ENCODE measurements at places on chromosomes 5 and 9.

GRCh38 chr5:177438468-177438867 is 8.1 kb upstream of the PRR7 start:
- DNase-seq: no peak

DNA sequence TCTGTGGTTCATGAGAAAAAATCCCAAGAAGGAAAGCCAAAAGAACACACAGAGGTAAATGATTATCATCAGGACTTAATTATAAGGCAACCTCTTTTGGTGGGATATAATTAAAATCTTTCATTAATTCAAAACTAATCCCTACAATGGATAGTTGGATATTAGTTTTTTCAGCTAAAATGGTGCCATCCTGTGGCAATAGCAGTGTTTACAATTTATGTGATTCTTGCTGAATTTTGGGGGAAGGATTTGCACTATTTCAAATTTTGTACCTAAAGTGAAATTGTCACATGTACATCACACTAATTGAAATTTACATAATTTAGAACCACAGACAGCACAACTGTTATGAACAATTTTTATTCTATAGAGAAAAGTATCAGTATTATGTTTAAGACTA is 67.0 kb downstream of the CAST start:
- no peak for DNase-seq

- no peak for DNase-seq
These were observed 803.8 kb upstream of the ZNF608 start for GRCh38 chr5:125550274-125550673.

DNA sequence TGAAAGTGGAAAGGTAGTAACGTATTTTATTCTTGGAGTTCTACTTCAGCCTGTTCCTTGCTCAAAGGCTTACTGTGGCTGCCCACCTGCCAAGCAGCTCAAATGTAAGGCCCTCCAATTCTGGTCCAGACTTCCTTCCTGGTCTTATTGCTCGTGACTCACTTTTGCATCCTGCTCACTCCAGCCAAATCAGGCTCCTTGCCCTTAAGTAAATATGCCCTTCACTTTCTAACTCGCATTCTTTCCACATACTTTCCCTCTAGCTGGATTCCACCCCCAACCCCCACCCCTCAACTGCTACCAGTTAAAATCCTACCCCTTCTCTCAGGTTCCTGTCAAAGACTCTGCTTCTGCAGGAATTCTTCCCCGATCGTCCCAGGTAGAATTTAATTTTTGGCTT is 96.6 kb downstream of the GALNT10 start:
- peak; percentile 90 for DNase-seq

DNA sequence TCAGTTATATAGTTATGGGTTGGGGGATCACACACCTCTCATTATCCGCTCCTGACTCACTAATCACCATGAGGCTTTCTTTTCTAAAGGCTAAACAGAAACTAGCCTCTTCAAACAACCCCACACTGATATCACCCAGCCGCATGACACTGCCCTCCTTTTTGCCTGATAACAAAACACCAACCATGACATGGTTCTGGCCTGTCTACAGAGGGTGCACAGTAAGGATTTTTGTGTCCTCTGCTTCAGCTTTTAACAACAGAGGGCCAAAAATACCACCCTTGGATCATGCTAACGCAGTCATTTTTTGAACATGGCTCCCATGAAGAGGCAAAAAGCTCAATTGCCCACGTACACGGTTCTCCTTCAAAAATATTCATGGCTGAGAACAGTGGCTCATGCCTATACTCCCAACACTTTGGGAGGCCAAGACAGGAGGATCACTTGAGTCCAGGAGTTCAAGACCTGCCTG is 4.0 kb downstream of the CMBL start:
- no peak for DNase-seq

DNA sequence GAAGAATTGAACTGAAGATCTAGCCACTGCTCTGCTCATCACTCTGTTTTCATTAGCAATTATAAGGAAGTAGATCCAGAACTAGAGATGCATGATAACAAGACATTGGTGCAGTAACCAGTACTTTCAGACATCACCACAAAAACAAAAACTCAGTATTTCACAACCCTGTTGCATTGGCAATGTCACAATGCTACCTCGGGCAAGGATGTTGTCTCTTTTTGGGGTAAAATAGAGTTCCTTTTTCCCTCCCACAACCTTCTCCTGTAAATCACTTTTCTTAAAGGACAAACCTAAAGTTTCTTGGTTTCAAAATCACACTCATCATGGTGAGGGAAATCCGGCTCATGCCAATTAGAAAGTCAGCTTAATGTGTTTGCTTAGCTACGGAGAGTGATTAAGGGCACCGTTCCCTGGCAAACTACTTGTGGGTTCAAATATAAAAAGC is 420.1 kb upstream of the MEF2C start:
- no peak for DNase-seq

DNA sequence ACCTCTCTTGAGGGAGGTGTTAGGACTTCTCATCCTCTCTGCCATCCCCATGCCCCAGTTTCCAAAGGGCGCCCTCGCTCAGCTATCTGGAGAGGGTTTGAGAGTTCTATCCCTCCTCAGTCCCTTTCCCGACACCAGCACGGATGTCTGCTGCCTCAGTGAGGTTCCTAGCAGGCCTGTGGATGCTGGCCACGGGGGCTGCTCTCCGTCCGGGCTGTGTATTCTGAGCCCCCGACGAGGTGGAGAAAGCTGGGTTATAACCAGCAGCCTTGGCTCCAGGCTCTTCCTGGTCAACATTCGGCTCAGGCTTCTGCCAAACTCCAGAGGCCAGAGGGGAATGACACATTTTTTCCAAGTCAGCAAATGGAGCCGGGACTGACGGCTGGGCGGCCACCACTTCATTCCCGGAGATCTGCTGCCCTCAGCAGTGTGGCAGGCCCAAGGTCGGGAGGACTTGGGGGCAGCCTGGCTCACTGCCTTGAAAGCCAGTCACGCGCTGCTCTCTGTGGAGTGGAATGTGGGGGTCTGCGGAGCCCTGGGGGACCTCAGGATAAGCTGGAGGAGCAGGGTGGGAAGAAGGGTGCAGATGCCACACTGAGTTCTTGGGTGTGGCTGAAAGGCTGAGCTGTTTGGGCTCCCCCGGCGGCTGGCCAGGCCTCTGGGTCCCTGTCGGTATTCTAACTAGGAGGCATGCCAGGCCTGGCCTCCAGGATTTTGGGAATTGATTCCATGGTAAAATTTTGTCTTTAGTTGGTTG is 27.4 kb downstream of the PTPA start:
- peak; percentile 38 for DNase-seq

DNA sequence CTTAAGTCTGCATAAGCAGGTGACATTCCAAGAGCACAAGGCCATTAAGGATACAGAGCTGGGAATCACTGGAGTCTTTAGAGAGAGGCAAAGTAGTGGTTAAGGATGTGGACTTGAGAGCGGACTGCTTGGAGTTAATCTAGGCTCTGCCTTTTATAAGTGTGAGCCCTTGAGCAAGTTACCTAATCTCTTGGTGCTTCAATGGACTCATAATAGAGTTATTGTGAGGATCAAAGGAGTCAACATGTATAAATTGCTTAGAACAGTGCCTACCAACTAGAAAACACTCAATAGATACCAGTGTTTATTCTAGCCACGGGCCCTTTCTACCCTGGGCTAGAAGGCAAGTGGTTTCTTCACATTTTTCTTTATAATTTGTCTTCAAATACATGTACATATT is 819.4 kb downstream of the NR2F1-AS1 start:
- DNase-seq: no peak

- DNase-seq: no peak
These were observed 44.0 kb downstream of the OLFM1 start for GRCh38 chr9:135131488-135131887.

DNA sequence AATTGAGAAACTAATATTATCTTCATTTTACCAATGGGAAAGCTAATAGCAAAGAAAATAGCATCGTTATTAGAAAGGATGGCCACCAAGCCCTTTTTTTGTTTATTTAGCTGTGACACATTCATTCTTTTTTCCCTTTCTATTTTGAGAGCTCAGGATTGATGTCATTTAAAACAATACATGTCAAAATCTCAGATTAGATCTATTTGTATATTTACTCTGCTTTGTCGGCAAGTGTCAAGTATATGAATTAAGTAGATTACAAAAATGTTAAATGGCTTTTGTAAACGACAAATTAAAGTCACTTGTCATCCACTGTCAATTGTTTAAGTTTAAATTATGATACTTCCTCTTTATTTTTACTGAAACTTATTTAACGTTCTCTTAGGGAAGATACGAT is 118.9 kb downstream of the PAM start:
- no peak for DNase-seq

DNA sequence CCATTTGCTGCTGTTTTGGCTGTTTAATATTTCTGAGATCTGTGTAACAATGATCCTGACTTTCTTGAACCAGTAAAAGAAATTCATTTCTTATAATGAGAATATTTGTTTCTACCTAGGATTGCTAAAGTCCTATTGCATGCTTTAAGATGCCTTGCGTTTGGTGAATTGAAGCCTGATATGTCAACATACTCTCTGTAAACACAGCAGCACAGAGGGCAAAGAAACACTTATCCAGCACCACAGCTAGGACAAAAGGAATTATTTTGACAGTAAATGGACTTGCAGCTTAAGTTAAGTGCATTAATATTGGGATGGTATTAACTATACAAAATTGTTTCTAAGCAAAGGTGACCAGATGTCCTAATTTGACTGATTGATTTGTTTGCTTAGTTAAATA is 2031.2 kb upstream of the CDH6 start:
- DNase-seq: no peak

- DNase-seq: no peak
These were observed 167.9 kb upstream of the PTGER4 start for GRCh38 chr5:40511801-40512200.

DNA sequence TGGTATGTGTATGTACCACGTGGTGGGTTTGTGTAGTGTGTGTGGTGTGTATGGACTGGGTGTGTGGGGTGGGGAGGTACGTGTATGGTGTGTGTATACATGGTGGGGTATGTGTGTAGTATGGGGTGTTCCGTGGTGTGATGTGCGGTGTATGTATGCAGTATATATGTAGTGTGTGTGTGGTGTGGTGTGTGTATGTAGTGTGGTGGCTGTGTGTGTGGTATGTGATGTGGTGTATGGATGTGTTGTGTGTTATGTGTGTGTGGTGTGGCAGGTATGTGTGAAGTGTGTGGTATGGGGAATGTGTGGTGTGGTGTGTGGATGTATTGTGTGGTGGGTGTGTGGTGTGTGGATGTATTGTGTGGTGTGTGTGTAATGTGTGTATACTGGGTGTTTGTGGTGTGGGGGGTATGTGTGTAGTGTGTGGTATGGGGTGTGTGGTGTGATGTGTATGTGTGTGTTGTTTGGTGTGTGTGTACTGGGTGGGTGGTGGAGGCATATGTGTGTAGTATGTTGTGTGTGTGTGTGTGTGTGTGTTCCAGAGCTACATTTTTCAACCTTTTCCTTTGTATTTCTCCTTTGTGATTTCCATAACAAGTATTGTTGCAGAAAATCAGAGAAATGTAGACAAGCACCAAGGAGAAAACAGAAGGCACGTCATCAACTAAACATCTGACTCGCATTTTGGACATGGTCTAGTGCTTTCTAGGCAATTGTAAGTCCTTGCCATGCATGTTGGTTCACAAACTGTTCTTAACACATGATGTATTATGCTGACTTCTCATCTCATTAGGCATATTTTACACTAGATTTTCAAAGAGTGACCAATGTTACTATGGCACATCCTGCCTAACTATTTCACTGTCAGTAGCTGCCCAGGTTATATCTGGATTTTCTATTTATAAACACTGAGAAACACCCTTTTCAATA is 13.2 kb downstream of the SEMA4D start:
- no peak for DNase-seq
